ENCODE measurements at places on chromosomes 3 and 15.

- DNase-seq = no peak
Measured at GRCh38 chr15:100310041-100310405, 31.8 kb downstream of the ADAMTS17 start.

DNA sequence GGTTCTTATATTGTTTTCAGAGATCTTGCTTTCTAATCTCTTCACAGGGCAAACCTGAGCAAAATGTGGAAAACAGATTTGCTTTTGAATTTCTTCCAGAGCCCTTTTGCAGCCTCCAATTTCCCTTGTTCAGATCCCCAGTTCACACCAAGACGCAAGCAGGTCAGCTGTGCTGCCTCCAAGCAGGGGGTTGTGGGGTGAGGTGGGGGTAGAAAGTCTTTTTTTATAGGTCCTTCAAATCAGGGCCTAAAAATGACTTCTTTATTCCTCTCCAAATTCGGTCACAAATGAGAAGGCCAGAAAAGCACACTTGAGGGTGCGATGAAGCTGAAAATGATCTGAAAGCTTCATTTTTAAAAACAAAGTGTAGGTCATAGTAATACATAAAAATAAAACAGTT lies 26.3 kb upstream of the AVEN start:
- no peak for DNase-seq

DNA sequence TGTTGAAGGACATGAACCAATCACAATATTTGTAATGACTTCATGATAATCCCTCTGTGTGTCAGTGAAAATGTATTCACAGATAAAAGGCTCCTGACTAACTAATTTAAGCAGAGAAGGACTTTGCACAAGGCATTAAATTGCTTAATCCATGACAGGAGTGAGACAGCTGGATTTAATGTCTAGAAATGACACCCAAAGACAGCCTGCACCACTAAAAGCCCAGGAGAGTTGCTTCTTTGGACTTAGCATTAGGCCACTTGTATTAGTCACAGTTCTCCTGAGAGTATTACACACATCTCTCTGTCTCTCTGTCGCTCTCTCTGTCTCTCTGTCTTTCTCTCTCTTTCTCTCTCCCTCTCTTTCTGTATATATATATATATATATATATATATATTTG lies 180.4 kb downstream of the GOLGA8K start:
- DNase-seq = no peak

DNA sequence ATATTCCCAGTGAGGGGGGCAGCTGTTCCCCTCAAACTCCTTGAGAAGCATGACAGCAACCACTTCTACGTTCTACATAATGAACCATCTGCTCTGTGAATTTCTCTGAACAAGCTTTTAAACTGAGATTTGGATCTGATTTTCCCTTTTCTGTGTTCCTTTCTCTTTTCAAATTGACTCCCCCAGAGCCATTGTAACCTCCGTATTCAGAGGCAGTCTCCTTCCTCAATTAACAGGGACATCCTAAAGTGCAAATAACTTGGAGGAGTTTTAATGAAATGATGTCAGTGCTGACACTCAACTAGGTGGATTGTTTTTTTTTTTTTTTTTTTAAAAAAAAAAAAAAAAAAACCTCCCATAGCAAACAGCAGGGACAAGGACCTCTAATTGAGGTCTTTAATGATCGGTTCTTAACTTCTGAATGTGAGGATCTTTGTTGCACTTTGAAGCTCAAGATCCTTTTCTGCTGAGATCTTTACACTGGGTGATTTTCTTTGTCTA lies 48.8 kb downstream of the ADAMTS9 start:
- DNase-seq = no peak

- no peak for DNase-seq
Measured at GRCh38 chr3:183193762-183194689, 31.5 kb upstream of the LAMP3 start.

DNA sequence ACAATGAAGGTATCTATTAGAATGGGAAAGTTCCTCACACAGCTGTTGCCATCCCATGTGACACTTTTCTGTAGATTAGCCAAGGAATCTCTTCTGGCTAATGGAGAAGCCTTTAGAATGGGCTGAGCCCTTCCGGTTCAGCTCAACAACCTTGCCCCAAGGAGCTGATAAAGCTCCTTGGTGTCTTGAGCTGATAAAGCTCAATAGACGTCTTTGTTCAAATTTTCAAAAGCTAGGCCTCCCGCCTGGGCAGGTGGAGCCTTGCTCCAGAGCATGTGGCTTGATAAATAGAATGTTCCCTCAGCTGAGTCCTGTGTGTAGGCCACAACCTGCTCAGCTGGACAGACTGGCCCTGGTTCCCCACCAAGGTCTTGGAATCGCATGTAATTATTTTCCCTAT lies 7.2 kb upstream of the BNIP2 start:
- no peak for DNase-seq

GRCh38 chr3:136209921-136210320 lies 13.8 kb upstream of the MSL2 start:
- DNase-seq = no peak

DNA sequence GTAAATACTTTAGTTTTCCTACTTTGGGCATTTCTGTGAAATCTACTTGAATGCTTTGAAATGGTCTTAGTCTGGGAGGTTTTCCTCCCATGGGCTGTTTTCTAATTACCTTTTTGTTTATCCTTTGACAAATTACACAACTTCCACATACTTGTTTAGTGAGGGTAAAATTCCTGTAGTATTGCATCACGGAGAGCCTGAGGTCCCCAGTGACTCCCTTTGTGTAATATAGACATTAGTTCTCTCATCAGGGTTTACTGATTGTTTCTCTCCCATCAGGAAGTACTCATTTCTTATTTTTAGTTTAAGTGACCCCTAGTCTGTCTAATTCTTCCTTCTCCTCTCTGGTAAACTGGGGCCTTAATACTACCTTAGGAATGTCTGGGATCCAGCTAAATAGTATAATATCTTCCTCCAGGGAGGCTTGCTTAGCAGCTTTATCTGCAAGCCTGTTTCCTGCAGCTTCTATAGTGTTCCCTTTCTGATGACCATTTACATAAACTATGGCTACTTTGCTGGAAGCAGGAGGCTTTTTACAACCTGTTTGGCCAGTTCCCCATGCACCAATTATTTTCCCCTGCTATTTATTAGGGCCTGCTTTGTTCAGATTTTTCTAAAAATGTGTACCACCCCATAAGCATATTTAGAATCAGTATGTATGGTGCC lies 87.2 kb upstream of the XCR1 start:
- no peak for DNase-seq

DNA sequence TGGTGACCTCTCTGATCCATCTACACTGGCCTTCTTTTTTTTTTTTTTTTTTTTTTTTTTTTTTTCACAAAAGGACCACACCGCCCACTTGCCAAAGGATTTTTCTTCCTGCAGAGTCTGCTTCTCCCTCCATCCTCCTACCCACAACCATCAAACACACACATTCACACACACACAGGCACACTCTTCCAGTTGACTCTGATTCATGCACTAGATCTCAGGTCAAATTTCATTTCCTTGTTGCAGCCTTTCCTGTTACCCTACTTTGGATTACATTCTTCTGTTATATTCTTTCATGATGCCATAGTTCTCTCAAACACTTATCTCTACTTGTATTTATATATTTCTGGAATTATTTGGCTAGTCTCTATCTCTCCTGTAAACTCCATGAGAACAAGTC lies 133.9 kb downstream of the STAC start:
- DNase-seq = no peak

GRCh38 chr3:4906107-4906621 lies 73.1 kb upstream of the BHLHE40 start:
- no peak for DNase-seq

DNA sequence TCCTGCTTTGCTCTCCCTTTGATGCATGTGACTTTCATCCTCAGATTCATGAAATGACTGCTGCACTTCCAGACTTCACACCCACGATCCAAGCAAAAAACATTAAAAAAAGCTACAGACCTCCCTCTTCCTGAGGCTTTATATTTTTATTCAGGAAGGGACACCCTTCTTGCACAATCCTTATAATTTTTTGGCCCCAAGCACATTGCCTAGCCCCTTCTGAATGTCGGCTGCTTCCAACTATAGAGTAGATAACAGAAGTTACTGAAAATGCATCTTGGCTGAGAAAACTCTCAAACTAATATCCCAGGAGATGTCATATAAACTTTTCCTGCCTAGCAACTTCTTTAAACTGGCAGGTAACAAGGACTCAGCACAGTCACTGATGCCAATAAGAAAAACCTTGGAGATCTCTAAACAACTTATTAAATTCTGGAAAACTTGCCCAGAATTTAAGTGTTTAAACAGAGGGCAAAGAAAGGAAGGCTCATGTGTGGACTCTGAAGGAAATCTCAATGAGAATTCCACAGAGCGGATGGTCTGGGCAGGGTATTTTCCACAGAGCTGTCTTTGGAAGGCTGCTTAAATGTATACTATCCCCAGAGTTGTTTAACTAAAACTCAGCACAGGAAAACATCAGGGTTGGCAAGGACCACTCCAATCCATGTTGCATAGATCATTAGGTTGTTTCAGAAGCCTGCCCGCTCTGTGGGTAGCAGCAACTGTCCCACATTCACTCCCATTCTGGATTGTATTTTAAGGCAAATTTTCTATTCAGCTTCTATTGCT lies 746.8 kb upstream of the LMCD1 start:
- no peak for DNase-seq

GRCh38 chr15:38885001-38885400 lies 320.4 kb upstream of the RASGRP1 start:
- DNase-seq = no peak

DNA sequence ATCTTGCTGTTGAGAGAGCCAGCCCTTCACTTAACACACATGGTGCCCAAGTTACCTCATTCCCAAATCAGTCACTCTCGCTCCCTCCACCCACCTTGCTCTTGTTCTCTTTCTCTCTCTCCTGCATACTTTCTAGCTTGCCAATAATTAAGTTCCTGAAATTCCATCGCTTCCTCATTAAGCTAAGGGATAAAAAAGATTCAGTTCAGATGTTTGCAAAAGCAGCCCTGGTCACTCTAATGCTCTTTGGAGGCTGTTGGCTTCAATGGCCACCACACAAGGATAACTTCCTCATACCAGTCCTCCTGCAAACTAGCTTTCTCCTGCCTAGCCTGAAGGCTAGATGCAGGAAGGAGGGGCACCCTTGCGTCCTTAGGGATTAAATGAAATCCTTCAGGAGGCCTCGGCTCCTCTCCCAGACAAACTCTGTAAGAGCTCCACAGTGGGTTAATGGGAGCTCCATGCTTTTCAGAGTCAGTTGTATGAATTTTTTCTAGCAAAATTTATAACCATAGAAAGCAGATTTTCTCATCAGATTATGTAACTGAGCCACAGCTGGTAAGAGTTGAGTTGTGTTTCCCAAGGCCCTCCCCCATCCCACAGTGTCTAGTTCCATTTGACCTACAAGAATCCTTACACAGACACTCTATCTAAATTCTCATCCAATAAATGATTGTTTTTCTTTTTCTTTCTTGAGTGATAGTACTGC lies 176.6 kb upstream of the TRIM42 start:
- no peak for DNase-seq

DNA sequence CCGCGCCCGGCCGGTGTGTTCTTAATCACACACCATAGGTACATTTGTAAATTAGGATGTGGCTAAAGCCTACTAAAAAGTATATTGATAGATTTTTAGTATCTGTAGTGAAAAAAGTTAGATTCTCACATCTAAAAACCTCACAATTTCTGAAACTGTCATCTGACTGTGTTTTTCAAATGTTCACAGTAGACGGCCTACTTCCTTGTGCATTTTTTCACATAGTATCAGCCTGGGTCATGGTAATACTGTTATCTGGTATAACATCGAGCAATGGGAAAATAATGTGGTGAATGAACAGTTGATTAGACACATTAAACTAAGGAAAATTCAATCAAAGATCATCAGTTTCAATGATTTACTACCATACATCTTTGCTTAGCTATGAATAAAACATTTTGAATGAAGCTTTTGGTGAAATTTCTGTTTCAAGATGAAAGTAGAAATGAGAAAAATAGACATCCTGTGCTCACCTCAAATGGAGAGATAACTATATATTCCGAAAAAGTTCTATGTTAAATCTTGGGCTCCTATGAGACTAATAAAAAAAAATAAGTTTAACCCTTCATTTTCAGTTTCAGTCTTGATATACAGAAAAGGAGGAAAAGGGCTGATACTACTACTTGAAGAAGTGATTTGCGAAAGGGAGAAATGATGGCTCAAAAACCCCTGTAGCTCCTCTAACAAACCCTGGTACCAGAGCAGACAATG lies 262.7 kb downstream of the ZBTB20 start:
- DNase-seq = no peak

DNA sequence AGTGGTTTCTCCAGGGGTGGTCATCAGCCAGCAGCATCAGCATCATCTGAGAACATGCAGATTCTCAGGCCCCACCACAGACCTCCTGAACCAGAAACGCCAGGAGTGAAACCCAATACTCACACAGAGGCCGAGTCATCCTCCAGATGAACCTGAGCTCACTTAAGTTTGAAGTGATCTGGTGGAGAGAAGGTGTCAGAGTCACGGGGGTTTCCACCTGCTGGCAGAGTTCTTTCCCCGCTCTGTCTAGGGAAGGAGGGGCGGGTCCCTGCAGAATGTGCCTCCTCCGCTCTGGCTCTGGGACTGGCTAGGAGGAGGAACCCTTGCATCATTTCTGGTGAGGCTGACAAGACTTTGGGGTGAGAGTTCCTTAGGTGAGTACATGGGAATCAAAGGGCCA lies 13.3 kb upstream of the KIF23 start:
- no peak for DNase-seq

DNA sequence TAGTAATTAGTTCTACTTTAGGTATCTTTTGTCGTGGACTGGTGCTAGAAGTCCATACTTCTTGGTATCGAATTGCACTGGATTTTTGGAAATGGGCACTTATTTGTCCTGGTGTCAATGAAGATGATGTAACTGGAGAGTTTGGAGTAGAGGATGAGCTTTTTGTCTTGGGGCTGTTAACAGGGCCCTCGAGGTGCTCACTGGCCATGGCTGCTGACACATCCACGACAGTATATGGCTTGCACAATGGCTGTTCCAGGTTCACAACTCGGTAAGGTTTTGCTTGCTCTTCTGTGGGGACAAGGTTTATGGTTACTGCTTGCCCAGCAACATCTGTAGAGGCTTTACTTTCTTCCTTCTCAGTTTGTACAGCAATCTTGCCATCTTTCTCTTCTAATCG lies 109.4 kb upstream of the TSPAN3 start:
- no peak for DNase-seq

DNA sequence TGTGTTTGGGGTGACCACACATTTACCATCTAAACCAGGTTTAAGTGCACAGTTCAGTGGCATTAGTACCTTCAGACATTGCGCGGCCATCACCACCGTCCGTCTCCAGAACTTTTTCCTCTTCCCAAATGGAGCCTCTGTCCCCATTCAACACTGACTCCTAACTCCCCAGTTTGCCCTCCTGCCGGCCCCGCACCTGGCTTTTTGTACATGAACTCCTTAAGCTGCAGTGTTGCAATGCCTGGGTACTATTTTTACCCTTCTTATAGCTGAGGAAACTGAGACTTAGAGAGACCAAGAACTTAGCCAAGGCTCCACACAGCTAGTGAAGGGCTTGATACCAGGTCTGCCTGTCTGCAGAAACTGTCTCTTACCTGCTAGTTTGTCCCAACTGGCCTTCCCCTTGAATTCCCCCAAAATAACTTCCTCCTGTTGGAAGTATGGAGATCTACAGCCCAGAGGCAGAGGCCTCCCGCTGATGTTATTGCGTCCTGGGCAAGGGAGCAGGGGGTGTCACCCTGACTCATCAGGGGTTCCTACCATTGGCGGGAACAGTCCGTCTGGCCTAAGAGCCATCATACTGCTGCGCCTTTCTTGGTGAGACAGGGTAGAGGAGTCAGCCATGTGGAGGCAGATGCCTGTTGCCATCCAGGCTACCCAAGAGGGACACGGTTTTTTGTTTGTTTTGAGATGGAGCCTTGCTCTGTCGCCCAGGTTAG lies 65.6 kb downstream of the GRIP2 start:
- DNase-seq = no peak

GRCh38 chr3:159091936-159092335 lies 290.1 kb downstream of the MFSD1 start:
- DNase-seq = no peak

Measured in central memory CD8-positive, alpha-beta T cell (primary cell).